Activated naive CD8-positive, alpha-beta T cell treated with anti-CD3 and anti-CD28 coated beads, Interleukin-2, amount 10 ng/mL, durations not matched to agents 7 days and 5 days (primary cell): ENCODE measurements at places on chromosomes 6 and 20. TPM values are rescaled to one million over a fixed set of nuclear protein-coding genes. Genes with fewer than 3 reads are reported as not detected.

Gene HSPA12B
- not detected for total RNA-seq

Gene PRDM1
- total RNA-seq = 21.1 TPM

Gene CYP24A1
- 0.40 TPM for total RNA-seq

Gene BPIFB1
- not detected for total RNA-seq

Gene CPNE5
- 1.3 TPM for total RNA-seq

Gene HCRTR2
- not detected for total RNA-seq

Gene NRM
- total RNA-seq = 33.9 TPM

Gene EYA2
- not detected for total RNA-seq

Gene C6orf141
- 0.80 TPM for total RNA-seq

Gene DLK2
- total RNA-seq = 0.37 TPM

Gene BCL2L1
- total RNA-seq = 64.5 TPM

Gene OPN5
- not detected for total RNA-seq

Gene SOX12
- 10.6 TPM for total RNA-seq

Gene TMEM244
- 1.0 TPM for total RNA-seq

Gene RIPPLY2
- not detected for total RNA-seq

Gene RNF39
- total RNA-seq = not detected

Gene SYCP2L
- total RNA-seq = 0.31 TPM

Gene ADGRF1
- total RNA-seq = not detected

Gene ANKRD6
- total RNA-seq = 18.9 TPM

Gene ZNF337
- total RNA-seq = 26.6 TPM

Gene BPIFA1
- not detected for total RNA-seq

DNA sequence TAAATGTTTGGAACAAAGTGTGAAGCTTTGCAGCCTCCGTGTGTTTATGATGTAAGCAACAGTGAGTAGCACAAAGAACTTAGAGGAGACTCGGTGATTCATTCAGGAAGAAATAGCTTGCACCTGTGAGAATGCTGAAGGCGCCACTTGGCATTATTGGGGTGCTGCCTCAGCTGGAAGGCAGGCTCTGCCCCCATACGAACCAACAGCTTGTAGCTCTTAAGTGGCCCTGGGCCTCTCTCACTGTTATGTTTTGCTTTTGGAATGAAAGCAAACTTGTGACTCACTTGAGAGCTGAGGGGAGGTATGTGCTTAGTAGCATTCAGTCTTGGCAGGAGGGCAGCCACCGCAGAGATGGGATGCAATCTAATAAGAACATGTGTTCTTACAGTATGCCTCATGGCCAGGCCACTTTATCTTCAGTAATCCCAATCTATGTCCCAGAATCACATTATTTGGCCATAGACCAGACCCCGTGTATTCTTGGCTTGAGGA lies 310.7 kb downstream of the EYA4 start:
- DNase-seq = no peak

GRCh38 chr6:108993876-108994275 lies 100.8 kb downstream of the SESN1 start:
- no peak for DNase-seq

DNA sequence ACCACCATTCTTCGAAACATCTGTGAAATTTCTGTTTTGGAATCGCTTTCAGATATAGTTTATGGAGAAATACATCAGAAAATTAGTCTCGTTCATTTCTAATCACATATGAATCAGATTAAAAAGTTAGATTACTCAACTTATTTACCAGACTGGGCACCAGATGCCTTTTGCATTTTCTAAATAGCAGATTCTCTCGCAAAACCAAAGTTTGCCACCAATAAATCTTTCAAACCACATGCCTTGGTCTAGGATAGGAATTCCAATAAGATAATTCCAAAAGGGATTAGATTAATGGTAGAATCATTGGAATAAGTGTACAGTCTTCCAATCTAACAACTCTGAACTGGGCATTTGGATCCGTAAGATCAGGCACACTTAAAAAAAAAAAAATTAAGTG lies 160.4 kb upstream of the TAB2 start:
- DNase-seq = no peak

DNA sequence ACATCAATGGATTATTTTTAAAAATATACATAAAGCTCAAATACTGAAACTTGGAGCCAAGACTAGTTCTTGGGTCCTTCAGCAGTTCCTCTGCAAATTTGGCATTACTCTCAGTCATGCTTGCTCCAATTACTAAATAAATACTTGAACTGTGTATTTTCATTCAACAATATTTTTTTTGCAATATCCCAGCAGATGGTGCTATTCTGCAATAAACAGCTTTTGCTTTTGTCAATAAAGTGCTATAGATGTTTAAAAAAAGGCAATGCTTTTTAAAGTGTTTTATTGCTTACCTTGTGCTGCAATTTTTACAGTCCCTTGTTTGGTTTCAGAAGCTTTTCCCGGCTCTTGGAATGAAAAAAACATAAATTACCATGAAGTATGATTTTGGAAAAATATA lies 243.4 kb downstream of the TRDN start:
- DNase-seq = no peak

- no peak for DNase-seq
Observed at GRCh38 chr6:116575227-116575626, 3.9 kb downstream of the RWDD1 start.

DNA sequence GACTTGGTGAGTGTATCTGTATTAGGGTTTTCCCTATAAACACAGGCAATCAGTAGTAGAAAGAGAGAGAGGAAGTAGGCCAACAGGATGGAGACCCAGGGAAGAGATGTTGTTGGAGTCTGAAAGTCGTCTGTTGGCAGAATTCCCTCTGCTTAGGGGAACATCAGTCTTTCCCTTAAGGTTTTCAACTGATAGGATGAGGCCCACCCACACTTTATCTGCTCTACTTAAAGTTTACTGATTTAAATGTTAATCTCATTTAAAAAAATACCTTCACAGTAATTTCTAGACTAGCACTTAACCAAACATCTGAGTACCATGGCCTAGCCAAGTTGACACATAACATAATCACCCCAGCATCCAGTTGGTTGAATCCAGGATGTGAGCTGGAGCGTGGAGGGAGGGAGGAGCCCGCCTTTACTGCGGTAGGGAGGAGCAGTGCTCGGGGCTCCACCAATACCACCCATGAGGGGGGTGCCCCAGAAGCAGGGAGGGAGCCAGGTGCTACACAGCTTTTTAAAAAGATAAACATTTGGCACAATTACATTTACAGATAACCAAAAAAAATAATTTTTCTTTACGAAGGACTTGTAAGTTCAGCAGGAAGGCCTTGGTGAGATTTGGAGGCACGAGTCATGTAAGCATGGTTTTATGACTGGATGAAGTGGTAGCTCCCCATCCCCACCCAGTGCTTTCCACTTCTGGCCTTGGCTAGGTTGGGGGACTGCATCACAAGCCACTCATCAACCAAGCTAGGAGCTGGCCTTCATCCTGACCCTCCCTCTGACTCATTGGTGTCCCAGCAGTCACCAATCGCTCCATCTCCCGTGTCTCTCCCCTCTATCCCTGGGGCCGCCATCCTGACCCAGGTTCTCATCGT lies 18.4 kb upstream of the SNX9 start:
- no peak for DNase-seq

- DNase-seq = no peak
Observed at GRCh38 chr6:41222513-41222912, 5.6 kb upstream of the TREML4 start.

GRCh38 chr6:46421939-46422338 lies 69.3 kb downstream of the RCAN2 start:
- DNase-seq = no peak

- DNase-seq = no peak
Observed at GRCh38 chr6:91664327-91664959, 1077.6 kb upstream of the MAP3K7 start.

GRCh38 chr6:130981409-130981808 lies 81.6 kb downstream of the EPB41L2 start:
- DNase-seq = no peak

DNA sequence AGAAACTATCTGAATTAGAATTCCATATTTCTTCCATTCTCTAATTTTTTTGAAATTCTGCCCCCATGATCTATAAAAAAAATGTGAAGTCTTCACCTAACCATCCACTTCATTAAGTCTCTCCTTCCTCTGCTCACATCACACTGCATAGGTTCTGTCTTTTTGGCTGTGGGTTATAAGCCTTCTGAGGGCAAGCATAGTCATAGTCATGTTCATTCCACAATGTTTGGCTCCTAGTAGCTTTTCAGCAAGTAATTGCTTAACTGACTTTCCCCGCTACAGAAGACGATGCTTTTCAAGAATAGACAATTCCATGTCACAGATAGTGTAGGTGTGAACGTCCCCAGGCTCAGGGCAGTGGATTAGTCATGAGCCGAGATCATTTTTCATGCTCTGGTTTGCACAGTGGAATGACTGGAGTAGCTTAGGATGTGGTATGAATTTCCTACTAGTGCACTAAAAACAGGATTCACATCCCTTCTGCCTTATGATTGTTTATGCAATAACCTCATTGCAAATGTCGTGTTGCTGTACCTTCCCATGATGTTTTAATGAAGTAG lies 29.1 kb downstream of the WRNIP1 start:
- no peak for DNase-seq

- DNase-seq = no peak
Observed at GRCh38 chr20:10047427-10047826, 12.6 kb downstream of the ANKEF1 start.

- no peak for DNase-seq
Observed at GRCh38 chr6:144263786-144264185, 21.3 kb upstream of the UTRN start.

DNA sequence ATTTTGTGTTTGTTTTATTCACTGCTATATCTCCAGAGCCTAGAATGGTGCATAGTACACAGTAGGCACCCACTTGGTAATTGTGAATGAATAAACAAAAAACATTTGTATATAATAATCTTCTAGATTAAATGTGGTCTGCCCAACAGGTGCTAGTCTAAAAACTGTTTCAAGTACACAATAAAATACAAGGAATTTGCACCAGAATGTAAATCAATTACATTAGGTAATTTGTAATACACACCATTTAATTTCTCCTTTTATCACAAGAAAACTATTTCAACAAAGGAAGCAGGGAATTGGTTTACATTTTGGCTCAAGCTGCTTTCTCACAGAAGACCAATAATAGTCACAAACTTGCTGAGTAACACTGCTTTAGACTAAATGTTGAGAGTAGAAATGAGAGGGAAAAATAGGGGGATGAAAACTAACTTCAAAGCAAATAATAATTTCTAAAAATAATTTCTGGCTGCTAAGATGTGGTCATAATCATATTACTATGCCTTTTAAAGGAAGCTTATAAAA lies 22.1 kb downstream of the RUNX2 start:
- no peak for DNase-seq

- DNase-seq = peak; percentile 55
Observed at GRCh38 chr6:39865011-39865888, 69.0 kb downstream of the MOCS1 start.

GRCh38 chr6:25022140-25022553 lies 86.4 kb upstream of the RIPOR2 start:
- no peak for DNase-seq

DNA sequence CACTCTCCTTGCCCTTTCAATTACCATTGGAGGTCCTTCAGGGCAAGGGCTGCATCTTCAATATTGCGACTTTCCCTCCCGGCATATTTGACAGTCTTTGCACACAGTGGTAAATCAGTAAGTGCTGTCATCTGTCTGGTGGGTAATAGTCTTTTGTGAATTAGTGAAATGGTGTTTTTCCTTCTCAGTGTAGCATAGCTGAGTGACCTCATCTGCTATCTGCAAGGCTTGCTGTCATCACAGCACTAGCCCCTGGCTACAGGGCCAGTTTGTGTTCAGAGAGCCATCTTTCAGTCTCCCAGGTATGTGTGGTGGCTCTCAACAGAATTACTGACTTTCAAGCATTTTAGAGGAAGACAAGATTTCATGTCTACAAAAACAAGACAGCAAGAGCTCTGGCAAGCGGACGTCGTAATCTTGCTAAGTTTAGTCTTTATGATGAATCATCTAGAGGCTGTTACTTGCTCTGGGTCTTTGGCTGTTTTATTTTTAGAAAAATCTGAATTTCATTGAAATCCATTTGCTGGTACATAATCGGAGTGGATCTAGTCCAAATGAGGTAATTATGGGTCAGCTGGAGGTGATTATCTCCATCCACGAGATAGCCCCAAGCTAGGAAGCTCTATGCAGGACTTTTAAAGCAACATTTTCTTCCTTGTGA lies 528.9 kb downstream of the EPM2A start:
- DNase-seq = no peak

DNA sequence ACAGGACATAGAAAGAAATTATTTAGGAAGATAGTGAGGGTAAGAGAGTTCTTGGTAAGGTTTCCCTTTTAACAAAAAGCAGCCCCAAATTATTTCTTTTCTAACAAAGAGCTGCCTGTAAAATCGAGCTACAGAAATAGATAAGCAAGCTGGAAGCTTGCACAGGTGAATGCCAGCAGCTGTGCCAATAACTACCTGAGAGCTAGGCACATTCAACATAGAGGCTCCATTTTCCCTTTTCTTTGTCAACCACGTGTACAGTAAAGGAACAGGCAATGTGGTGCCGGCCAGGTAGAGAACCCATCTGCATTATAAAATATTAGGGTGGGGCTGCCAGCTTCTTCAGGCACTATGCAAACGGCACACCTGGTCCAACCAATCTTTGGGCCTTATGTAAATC lies 341.6 kb upstream of the JAG1 start:
- DNase-seq = no peak

DNA sequence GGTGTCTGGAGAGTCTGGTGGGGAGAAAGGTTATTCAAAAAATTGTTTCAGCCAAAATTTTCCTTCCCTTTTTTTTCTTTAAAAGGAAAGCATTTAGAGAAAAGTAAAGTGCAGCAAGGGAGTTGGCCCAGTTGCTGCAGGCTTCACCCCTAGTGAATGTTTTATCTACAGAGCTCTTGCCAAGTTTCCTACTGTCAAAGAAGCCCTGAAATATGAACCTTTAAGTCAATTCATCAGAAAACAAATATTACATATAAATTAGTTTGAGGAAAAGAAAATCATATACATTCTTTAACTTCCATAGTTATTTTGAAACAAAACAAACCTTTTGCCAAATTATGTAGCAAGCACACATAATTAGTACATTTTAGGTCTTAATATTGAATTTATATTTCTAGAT lies 25.0 kb upstream of the HMGCLL1 start:
- DNase-seq = no peak

- peak; percentile 67 for DNase-seq
Observed at GRCh38 chr6:136607932-136608772, 57.9 kb upstream of the MAP7 start.

DNA sequence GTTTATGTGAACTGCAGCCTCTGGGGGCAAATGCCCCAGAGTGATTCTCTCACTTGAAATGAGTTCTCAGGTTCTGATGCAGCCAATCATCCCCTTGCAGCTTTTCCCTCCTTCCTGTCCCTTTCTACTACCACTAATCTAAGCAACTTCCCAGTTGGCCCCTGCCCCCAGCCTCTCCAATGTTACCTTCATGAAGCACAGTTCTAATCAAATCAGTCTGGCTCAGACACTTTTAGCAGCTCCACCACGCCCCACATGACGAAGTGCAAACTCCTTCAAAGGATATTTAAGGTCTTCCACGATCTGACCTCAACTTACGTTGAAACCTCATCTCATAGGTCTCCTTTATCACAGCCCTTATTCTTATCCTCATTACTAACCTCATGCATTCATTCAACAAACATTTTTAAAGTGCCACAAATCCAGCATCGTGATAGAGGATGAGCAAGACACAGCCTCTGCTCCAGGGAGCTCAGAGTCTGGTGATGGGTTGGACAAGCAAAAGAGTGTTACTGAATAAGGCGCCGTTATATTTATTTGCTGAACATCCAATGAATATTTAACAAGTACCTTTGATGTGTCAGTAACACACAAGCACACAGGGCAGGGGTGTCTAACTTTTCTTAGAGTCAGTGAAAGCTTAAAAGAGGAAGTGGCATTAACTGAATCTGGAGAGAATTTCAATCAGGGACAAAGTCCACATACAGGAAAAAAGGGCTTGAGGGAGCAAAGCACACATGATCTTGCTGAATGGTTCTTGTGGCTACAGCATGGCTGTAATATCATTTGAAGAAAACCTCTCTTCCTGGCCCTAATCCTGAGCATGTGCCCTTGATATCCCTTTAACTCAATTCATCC lies 20.4 kb upstream of the DTNBP1 start:
- no peak for DNase-seq
